Amniotic stem cell (primary cell): ENCODE measurements at places on chromosomes 1 and 21.

GRCh38 chr1:105359457-105359856 lies 1609.8 kb downstream of the AMY1C start:
- no peak for DNase-seq

- DNase-seq: no peak
Observed at GRCh38 chr21:36708286-36709029, 9.5 kb downstream of the SIM2 start.

DNA sequence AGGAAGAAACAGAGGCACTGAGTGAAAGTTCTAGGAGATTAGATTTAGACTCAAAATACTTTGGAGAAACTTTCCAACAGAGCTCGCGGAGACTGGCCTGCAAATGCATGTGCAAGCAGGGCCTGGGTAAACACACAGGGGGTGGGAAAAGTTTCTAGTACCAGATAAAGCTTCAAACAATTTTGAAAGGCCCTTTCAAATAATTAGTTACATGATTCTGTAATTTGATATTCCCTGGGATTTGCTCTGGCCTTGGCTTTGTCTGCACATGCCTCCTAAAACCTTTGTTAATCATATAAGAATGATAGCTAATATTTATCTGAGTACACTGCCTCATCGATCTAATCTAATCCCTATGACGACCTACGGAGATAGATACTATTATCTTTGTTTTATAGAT lies 31.3 kb downstream of the VTCN1 start:
- DNase-seq: no peak

DNA sequence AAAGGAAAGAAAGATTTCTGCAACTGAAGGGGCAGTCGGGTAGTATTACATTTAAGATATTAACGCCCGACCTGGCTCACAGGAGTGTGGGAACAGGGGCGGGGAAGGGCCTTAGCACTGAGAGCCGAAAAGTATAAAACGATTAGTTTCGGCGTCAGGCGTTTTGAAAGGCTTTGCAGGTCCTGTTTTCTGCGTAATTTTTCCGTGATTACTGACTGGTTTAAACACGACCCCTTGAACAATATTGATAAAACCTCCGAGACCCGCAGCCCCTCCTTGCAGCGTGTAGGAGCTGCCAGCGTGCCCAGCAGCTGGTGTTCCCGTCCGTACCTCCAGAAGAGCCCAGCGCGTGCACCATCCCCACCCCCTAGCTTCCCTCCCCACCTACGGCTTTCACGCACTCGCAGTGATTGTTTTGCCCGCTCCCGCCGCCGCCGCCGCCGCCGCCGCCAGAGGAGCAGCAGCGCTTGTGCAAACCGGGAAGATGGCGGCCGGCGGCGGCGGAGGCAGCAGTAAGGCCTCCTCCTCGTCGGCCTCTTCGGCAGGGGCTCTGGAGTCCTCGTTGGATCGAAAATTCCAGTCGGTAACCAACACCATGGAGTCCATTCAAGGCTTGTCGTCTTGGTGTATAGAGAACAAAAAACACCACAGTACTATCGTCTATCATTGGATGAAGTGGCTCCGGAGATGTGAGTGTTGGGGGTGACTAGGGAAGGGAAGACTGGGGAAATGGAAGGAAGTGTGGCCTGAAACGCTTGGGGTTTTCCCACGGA lies 470 bp downstream of the RPRD2 start:
- DNase-seq: peak; percentile 77

DNA sequence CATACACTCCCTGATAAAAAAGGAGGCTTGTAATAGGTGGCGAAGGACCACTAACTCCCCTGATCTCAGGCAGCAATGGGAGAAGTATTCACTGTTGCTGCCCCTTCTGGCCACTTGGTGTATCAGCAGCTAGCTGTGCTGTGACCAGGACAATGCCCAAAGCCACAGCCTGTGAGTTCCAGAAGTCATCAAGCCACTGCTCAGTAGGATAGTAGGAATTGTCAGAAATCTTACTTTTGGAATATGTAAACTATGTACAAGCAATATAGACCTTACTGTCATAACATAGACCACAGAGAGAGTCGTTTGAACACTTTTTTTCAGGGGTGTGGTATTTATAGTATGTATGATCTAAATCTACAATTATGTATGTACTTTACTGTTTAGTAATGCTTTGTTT lies 248.3 kb upstream of the CAMK1G start:
- no peak for DNase-seq

GRCh38 chr21:30271156-30271555 lies 11.6 kb downstream of the KRTAP24-1 start:
- no peak for DNase-seq

GRCh38 chr21:17613242-17613676 lies 558 bp upstream of the BTG3 start:
- no peak for DNase-seq

DNA sequence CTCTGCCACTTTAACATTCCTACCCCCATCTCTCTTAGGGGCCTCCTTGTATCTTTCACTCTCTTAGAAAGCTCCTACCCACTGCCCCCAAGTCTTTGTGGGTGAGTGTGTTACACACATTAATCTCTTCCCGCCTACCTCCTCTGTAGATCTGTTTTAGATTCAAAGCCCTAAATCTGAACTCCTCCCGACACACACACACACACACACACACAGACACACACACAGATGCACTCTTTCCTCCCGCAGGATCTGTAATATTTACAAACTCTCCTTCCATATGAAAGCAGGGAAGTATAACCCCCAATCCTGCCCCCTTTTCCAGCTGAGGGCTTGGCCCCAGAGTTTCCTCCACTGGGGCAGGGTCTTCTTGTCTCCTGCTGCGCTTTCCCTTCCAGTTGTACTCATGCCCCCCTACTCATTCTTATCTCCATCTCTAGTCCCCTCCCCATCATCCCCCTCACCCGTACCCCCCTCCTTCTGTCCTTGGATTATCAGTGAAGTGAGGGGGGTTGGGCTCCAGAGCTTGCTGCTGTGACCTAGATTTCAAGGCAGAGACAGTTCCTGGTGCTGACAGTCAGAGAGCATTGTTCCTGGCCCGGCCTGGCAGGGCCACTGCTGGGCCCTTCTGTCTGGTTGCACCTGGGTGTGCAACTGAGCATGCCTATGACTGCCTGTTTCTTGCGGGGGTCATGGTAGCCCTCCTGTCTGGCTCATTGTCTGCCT lies 4.3 kb downstream of the PEA15 start:
- DNase-seq: no peak

- DNase-seq: no peak
Observed at GRCh38 chr1:58745117-58745516, 38.7 kb downstream of the JUN start.

DNA sequence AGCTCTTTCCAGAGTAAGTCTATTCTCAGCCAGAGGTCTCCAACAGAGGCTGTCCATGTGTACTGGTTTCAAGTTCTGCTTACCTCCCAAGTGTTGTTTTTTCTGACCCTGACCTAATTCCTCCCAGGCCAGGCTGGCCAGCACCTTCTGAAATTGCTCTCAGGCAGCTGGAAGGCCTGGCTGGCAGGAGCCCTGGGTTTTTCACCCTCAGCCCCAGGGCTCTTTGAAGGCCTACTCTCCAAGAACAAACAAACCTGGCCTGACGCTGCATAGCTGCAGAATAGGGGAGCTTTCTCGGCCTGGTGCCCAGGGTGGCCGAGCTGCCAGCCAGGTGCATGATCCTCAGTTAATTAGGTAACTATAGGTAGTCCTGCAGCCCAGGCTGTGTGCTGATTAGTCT lies 147.5 kb downstream of the CACNA1E start:
- DNase-seq: no peak

- no peak for DNase-seq
Observed at GRCh38 chr1:66119148-66119547, 326.5 kb downstream of the PDE4B start.

DNA sequence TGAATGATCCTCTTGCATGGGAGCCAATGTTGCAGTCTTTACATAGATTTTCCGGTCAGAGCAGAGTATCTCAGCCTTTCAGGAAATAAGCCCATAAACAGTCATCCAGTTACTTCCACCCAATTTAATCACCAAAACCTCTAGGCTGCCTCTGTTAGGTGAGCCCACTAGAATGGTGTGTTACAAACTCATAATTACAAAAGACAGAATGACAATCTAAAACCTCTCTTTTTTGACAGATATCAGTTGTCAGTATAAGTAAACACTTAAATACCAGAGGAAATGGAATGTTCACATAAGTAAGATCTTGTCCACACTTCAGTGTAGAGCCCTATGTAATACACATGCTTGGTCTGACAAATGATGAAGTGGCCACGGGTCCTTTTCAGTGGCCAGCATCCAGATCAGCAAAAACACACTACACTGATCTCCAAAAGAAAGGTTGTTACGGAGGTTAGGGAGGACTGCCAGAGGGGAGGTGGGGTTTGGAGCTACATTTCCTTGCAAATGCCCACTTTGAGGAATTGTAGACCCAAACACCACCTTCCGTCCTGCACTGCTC lies 71.3 kb upstream of the FBXO28 start:
- no peak for DNase-seq

DNA sequence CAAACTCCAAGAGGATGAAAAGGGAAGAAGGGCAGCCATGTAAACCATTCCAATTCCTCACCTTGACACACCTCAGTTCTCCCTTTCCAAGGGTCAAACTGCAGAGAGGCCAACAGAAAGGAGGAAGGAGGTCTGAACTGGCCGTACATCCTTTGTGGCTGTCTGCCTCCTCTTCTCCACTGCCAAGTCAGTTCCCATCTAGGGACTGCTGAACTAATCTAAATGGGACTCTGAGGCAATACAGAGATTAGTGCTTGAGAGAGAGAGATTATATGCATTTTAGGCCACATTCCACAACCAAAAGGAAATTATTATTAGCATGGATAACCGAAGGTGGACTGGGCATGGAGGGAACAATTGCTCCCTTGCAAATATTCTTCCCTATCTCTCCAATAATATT lies 2.7 kb downstream of the ARHGEF11 start:
- DNase-seq: no peak

DNA sequence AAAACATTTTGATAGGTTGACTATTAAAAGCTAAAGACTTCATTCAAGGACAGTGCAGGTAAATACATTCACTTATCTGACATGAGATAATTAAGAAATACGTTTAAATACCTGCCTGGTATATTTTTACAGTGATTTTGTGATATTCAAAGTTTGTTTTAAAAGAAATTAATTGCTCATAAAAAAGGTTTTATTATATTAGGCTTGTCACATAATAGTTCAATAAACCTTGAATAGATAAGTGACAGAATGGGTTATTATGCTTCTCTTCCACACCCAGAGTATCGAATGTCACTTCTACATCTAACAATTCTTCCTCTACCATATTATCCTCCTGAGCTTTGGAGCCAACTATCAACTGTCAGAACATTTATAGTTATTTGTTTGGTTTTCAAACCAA lies 60.0 kb downstream of the LTN1 start:
- no peak for DNase-seq

GRCh38 chr1:101003012-101003650 lies 22.5 kb downstream of the DPH5 start:
- DNase-seq: no peak

GRCh38 chr1:6235296-6235677 lies 477 bp downstream of the ICMT start:
- DNase-seq: no peak

GRCh38 chr1:228048659-228049298 lies 33.7 kb upstream of the ARF1 start:
- no peak for DNase-seq

DNA sequence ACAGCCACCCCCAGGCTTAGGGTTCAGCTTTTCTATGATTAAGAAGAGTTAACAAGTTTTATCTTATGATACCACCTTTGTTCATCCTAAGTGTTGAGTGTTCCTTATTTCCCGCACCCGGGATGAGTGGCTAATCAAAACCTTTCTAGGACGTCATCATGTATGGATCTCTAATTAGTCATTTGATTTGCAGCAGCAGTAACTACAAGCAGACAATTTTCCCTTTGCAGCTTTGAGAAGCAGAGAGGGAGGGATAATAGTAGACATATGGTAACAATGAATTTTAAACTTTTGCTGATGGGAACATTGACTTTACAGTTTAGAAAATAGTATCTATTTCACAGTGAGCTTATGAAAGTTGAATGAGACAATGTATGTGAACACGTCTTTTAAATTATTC lies 30.8 kb upstream of the SLC35F3 start:
- DNase-seq: no peak

GRCh38 chr1:234295068-234295467 lies 78.2 kb upstream of the COA6 start:
- no peak for DNase-seq

DNA sequence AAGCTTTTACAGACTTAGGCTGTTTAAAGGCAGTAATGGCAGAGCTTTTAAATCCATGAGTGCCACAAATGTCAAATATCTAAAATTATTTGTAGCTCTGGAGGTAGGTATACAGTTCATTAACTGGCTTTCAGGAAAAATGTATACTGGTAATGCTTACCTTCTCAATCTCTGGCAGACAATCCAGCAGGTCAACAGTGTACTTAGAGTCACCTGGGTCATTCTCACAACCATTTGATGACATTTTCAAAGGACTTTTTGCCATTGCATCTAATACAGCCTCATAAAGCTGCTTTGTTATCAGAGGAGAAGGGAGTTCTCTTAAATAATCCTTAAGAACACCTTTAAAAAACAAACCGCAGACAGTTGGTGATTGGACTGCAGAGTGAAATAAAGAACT lies 31.9 kb downstream of the SYDE2 start:
- DNase-seq: no peak

- DNase-seq: no peak
Observed at GRCh38 chr1:235268379-235269125, 59.4 kb downstream of the ARID4B start.

DNA sequence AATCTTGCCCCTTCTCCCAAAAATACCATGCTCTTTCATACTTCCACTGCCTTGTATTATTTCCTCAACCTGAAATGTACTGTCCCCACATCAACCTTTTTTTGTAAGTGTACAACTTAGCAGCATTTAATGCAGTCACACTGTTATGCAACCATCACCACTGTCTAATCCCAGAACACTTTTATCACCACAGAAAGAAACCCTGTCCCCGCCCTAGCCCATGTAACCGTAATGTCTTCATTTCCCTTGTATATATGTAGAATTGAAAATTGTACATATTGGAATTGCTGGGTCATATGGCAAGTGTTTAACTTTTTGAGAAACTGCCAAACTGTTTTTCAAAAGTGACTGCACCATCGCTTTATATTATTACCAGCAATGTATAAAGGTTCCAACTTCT lies 37.4 kb downstream of the PTP4A2 start:
- no peak for DNase-seq
